ENCODE measurements at places on chromosomes 1 and 21. TPM values are rescaled to one million over a fixed set of nuclear protein-coding genes. Genes with fewer than 3 reads are reported as not detected.

DNA sequence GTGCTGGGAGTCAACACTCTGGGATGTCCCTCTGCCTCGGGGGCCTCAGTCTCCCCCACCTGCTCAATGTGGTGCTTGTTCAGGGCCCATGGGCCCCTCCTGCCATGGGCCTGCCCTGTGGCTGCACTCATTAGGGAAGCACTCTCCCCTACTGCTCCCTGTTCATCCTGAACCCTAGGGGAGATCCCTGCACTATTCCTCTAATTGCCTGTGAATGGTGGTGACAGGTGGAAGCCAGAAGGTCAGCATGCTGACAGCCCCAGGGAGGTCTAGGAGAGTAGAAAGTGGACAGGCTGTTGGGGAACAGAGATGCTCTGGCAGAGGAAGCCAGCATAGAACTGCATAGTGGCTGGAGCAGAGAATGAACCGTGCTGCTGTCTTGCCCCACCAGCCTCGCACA is 217.6 kb downstream of the TRABD2B start:
- no peak for DNase-seq

GRCh38 chr1:245084551-245084950 is 70.2 kb upstream of the KIF26B start:
- DNase-seq = no peak

GRCh38 chr21:25568246-25568645 is 39.0 kb downstream of the MRPL39 start:
- peak; percentile 68 for DNase-seq

DNA sequence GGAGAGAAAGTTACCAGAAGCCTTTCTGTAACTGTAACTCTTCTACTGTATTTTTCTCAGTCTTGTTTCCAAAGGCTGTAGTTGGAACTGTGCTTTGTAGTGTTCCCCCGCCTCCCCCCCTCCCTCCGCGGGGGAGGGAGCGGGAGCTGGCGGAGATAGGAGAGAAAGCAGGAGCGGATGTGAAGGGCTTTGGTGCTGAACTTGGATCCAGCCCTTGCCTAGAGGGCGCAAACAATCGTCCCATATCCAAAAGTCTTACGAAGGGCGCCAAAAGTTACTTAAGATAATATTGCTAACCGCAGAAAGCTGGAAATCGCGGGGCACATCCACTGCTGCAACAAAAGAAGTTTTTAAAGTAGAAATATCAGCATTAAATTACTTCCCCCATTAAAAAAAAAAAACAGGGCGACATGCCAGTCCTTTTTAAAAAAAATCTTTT is 2.4 kb upstream of the NFIA start:
- DNase-seq = no peak

The KLHL17 gene
- total RNA-seq = 7.8 TPM

- no peak for DNase-seq
Measured at GRCh38 chr1:53073287-53073686, 11.3 kb downstream of the PODN start.

Measured in pulmonary artery endothelial cell (primary cell).